Stimulated activated CD8-positive, alpha-beta memory T cell treated with anti-CD3 and anti-CD28 coated beads, Interleukin-4, amount 100 ng/mL, for 1 hour (primary cell): ENCODE measurements at places on chromosomes 7 and 10.

- DNase-seq = no peak
These were observed 132.4 kb downstream of the SORCS1 start for GRCh38 chr10:107031931-107032699.

GRCh38 chr10:97549587-97550322 lies 22.8 kb upstream of the ANKRD2 start:
- no peak for DNase-seq

- DNase-seq = no peak
These were observed 202.1 kb downstream of the USP6NL start for GRCh38 chr10:11409357-11409756.

- no peak for DNase-seq
These were observed 10.2 kb downstream of the LMOD2 start for GRCh38 chr7:123665896-123666295.

DNA sequence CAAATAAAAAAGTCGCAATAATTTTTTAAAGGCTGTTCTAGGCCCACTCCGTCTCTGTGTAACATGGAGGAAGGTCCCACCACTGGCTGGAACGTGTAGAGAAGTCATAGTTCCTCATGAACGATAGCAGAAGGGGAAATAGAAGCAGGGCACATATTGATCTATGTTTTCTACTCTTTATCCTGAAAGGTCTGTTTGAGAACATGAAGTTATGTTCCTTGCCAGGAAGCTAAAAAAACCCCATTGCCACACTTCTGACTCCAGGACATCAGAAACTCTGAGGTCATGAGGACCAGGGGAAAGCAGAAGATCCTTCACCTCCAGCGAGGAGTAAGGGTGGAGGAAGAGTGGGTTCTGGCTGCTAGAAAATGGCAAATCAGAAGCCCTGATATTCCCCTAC lies 10.8 kb downstream of the ANKRD22 start:
- DNase-seq = no peak

- DNase-seq = no peak
These were observed 1.9 kb downstream of the ARID5B start for GRCh38 chr10:61903221-61903927.

DNA sequence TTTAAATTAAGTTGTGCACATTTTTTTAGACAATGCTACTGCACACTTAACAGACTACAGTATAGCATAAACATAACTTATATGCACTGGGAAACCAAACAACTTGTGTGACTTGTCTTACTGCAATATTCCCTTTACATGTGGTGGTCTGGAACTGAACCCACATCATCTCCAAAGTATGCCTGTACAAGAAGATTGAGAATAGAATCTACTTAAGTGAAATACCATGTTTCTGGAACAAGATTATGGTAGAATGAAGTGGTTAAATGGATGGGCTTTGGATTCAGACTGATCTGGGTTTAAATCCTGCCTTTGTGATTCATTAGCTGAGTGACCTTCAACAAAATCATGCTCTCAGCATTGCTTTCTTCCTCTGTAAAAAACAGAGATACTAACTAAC lies 30.7 kb downstream of the CUL2 start:
- DNase-seq = no peak

- peak; percentile 54 for DNase-seq
These were observed 106.0 kb downstream of the CUBN start for GRCh38 chr10:17023386-17024298.

DNA sequence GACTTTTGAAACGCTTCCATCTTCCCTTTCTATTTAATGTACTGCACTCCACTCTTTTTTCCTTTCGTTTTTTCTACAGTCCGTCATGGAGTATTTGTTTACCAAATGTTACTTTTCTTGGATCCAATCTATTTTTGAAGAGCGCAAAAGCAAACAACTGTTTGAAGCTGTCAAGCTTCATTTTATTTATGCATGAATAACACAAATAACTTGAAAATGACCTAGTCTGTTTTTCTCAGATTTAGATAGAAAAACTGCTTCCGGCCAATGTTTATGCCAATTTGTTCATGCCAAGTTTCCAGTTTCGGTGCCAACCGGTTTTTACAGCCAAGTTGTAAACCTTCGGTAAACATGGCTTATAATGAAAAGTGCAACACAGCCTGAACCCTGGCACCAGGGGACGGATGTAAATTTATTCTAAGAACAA lies 150.9 kb upstream of the KLF6 start:
- DNase-seq = no peak

GRCh38 chr10:91360461-91360860 lies 49.7 kb upstream of the HECTD2 start:
- DNase-seq = no peak

DNA sequence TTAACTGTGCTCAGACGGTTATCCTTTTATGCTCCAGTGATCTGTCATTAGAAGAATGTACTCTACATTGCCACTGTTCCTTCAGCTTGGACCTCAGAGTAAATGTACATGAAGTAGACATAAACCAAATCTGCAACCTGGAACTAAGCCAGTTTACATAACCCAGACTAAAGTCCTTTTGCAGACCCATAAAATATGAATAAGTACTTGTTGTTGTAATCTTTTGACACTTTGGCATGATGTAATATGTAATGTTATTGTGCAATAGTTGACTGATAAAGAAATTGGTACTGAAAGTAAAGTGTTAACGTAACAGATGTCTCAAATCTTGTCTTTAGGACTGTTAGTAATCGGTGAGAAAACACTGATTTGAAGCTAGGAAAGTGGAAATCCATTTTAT lies 115.8 kb upstream of the SORCS1 start:
- DNase-seq = no peak

DNA sequence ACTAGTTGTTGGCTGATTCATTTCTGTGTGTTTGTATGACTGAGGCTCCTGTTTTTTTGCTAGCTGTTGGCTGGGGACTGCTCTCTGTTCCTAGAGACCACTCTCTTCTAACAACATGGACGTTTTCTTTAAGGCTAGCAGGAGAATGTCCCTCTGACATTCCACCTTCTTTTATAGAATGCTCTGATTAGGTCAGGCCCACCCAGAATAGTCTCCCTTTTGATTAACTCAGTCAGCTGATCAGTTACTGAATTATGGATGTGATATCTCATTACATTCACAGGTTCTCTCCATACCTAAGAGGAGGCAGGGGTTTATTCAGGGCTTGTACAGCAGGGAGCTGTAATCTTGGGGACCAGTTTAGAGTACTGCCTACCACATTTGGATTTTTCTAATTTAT lies 175.6 kb upstream of the RHOBTB1 start:
- no peak for DNase-seq

- DNase-seq = no peak
These were observed 34.1 kb upstream of the RTKN2 start for GRCh38 chr10:62302760-62303159.

GRCh38 chr7:108114117-108114841 lies 15.9 kb downstream of the LAMB4 start:
- no peak for DNase-seq

DNA sequence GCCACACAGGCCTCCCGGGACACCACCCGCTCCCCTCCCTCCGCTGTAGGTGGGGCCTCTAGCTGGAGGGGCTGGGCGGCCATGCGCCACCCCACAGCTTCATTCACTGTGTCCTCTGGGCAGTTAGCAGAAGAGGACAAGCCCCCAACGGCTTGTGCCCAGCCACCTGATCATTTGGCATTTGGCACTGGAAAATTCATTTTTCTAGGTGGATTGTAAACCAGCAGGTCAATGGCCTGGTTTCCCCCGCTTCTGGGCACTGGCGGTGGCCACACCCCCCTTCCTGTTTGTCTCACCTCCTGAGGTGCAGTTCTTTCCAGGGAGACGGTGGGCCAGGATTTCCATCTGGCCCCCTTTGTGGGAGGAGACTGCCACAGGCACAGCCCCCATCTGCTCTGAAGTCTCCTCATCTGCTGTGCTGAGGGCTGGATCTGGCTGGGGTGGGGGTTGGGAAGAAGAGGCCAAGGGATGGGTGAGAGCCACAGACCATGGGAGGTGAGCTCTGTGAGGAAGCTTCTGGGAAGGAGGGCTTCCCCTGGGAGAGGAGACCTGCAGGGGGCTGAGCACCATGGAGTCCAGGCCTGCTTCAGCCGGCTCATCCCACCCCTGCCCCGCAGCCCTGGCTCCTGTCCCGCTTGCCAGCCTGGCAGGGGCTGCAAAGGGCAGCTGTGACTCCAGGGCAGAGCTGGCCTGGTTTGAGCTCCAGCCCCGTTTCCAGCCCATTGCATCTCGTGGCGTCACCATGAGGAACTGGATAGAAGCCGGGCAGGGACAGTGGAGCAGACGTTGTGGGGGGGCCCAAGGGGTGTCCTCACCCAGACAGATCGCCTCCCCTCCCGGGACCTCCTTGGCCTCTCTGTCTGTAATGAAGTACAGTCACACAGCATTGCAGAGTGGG lies 40.1 kb upstream of the SLC29A3 start:
- DNase-seq = no peak

GRCh38 chr7:41698726-41699125 lies 4.2 kb downstream of the INHBA start:
- DNase-seq = no peak

DNA sequence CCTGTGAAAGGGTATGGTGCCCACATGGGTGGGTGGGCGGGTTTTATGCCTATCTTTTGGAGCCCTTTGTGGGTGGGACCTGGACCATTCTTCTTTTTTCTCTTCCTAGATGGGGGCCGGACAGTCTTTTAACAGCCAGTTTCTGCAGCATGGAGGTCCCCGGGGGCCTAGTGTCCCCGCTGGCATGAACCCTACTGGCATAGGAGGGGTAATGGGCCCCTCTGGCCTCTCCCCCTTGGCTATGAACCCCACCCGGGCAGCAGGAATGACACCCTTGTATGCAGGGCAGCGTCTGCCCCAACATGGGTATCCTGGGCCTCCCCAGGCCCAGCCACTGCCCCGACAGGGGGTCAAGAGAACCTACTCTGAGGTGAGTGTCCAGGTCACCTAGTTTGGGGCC lies 9.1 kb downstream of the ZMIZ2 start:
- no peak for DNase-seq

DNA sequence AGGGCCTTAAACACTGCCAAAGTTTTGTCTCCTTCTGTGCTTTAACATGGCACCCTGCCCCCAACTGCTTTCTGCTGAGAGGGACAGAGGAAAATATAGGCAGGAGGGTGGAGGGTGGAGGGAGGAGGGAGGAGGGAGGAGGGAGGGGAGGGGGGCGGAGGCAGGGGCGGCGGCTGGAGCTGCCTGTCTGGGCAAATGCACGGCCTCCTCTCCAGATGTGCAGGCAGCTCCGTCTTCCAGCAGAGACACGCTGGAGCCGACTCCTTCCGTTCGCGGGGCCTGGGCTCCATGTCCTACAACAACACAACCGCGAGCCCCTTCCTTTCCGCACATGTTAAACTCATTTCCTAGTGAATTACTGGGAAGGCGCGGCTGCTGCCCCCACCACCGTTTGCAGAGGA lies 14.2 kb downstream of the EBF3 start:
- no peak for DNase-seq

GRCh38 chr10:15267496-15267895 lies 99.0 kb upstream of the NMT2 start:
- no peak for DNase-seq

DNA sequence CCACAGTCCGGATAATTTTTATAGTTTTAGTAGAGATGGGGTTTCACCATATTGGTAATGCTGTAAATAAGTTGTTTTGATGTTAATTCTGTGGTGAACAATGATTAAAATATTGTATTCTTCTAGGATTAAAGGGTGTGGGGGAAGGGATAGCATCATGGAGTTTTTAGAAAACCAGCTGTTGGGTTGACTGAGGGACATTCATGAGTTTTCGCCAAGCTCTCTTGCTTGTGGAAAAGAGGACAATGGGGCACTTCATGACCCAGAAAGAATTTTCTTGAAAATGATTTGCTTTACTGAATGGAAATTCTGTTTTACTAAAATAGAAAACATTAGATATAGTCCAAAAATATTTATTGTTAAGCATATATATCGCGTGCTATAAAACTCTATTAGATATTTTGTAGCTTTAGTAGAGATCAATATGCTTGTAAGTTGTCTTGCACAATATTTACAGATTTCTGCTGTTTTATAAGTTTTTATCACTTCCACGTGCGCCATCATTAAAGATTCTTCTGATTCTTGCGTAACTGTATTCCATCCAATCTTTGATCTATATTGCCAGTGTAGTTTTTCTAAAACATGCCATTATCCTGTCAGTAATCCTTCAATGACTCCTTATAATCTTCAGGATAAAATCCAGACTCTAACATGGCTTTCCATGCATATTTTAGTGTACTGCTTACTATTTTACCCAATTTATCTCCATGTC lies 41.8 kb downstream of the LCOR start:
- DNase-seq = no peak

- no peak for DNase-seq
These were observed 526.6 kb downstream of the ZNF33B start for GRCh38 chr10:42111661-42112330.

DNA sequence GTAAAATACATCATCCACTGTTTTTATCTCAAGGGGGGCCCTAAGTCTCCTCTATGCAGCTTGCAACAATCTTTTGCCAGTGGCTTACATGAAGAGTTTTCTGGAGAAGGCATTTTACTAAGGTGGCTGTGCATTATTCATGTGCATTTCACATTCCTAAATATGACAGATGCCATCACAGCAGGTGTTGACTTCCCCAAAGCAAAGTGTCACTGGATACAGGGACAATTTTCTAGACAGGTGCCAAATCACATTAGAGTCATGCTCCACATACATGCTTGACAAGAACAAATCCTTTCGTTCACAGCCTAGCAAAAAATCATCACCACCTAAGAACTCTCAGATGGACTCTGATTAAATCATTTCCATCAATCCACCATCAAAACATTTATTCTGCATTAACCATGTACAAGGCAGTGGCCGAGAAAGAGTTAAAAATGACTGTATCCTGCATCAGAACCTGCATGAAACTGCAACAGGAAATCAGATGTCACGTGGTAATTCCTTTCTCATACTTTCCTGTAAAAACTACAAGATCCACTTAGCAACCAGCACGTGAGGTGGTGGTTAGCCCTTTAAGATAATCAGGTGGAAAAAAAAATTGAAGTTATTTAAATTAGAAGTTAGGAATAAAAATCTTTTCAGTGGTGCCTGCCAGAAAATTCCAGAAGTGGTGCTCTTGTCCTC lies 88.2 kb upstream of the AFAP1L2 start:
- DNase-seq = no peak

DNA sequence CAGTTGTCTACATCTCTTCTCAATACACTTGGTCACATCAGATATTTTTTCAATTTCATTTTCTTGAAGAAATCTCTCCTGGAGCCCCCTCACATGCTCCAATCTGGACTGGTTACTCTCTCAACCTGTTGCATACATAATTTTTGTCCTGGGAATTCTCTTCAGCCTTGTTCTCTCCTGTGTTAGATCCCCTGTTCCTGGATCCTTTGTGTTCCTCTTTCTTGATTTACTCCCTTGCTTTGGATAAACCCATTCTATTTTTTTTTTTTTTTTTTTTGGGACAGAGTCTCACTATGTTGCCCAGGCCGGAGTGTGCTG lies 45.6 kb downstream of the SCD start:
- DNase-seq = no peak
